Stimulated activated CD4-positive, alpha-beta T cell treated with anti-CD3 and anti-CD28 coated beads, Interleukin-4, amount 100 ng/mL, for 1 hour (primary cell): ENCODE measurements at places on chromosomes 16 and 17.

GRCh38 chr17:14712611-14713021 is 411.7 kb downstream of the HS3ST3B1 start:
- no peak for DNase-seq

- no peak for DNase-seq
These were observed 40.0 kb downstream of the LGALS9 start for GRCh38 chr17:27670791-27671590.

GRCh38 chr17:77546772-77547241 is 406.0 kb downstream of the SEC14L1 start:
- no peak for DNase-seq

- DNase-seq, result no peak
These were observed 266.4 kb downstream of the CBLN1 start for GRCh38 chr16:49015225-49015592.

DNA sequence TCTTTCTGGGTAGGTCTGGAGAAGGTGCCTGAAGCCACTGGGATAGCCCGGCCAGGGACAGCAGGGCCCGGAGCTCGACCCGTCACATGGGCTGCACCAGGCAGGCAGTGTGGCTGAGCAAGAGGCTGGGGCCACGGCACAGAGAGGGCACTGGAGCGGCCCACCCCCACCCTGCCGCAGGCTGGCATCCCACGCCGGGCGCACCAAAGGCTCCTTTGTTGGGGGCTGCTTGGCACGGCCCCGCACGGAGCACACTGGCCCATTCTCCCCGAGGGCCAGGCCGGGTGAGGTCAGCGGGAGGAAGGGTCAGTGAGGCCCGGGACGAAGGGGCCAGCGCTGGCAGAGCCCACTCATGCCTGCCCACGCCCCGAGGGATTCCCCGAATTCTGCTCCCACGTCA is 36.5 kb upstream of the PVALEF start:
- no peak for DNase-seq

- DNase-seq, result no peak
These were observed 74.9 kb downstream of the VAT1L start for GRCh38 chr16:77863250-77863649.

DNA sequence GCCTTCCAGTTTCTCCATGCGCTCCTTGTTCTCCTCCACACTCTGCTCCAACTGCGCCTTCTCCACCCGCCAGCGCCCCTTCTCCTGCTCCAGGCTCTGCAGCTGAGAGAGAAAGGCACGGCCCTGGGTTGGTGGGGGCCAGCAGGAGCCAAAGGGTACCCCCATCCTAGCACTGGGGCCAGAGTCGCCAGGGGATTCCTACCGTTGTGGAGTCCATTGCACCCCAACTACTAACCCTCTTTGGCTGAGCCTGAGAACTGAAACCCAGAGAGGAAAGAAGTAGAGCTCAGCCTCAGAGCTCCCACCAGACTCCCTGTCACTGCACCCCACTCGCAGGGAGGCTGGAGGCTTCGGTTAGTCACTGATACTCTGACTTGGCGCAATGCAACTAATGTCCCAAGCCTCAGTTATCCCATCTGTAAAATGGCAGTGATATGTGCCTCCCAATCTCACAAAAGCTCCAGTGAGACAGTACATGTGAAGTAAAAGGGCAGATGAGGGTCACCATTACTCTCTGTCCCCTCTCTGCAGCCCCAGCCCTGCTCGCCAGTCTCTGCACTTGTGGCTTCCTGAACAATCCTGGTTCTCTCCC is 6.2 kb upstream of the SAMD14 start:
- DNase-seq, result no peak

GRCh38 chr16:63200940-63201339 is 1164.7 kb upstream of the CDH8 start:
- DNase-seq, result no peak

- DNase-seq, result no peak
These were observed 6.7 kb upstream of the PHF12 start for GRCh38 chr17:28957992-28958355.

- no peak for DNase-seq
These were observed 174.3 kb downstream of the FOXL1 start for GRCh38 chr16:86752582-86753175.

DNA sequence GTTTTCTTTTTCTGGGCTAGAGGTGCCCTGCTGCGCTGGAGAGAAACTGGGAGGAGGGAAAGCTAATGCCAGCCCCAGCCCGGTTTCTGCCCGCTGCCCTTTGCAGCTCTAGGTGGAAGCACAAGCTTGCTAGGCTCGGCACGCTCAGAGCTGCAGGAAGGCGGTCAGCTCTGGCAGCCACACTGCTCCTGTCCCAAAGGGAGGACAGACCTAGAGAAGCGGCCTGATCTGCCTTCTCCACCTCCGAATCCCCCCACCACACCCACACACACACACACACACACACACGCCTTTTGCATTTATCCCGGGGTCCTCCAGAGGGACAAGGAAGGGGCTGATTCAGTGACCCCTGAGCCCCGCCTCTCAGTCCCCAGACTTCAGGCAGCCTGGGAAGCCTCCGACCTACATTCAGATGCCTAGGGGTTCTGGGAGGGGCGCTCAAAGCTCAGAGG is 418.1 kb downstream of the SOX9 start:
- no peak for DNase-seq

- DNase-seq, result no peak
These were observed 84.3 kb downstream of the TMEM132E start for GRCh38 chr17:34663714-34664113.

DNA sequence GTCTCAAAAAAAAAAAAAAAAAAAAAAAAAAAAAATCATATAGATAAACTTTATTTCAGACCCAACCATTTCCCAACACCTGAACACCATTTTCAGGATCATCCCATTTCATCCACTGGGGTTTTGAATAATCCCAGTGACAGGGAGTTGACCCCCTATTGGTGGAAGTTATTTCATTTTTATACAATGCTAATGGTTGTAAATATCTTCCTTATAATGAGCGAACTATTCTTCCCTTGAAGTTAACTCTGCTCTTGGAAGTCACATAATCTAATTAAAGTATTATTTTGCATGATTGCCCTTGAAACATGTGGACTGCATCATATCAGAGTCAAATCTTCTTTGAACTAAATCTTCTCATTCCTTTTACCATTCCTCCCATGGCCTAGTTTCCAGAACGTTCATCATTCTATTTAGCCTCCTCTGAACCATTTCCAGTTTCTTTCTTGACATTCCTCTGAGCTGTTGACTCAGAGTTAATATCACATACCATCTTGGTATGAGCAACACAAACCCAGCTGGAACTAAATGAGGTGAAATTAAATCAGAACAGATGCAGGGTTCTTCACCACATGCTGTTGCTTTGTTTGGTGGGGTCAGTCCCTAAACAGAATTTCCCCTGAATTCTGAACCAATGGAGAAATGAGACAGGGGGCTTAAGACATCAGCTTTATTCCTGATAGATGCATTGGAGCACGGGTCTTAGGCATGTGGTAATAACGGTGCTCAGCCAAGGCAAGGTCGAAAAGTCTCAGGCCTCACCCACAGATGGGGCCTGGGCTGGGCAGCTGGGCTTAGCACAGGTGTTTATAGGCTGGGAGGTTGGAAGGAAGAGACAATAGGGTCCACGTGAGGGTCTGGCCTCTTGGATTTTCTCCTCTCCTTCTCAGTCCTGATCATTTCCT is 8.9 kb downstream of the HSD17B2 start:
- DNase-seq, result no peak

DNA sequence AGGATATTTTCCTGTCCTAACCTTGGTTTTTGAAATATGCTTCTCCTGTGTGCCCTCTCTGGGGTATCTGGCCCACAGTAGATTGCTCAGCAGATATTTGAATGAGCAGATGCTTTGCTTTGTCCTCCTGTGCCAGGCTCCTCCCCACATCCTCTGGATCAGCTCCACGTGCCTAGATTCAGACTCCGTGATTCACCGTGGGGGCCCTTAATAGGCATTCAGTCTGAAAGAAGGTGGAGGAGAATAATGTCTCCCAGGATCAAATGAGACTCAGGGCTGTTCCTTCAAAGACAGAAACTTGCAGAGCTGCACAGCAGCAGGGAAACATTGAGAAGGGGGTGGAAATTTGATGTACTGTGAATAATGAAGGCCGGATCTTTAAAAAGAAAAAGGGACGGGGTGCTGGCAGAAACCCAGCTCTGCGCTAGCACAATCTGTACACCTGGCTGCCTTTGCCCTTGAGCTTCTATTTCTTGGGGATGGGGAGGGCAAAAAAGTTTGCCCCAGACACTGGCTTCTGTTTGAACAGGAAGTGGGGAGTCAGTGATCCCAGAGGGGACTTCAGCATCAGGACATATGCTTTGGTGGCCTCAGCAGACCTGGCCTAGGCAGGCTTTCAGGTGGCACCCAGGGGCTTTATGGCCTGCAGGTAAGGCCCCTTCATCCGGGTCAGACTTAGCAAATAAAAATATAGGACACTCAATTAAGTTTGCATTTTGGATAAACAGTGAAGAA is 15.9 kb upstream of the SLC12A3 start:
- DNase-seq, result no peak

GRCh38 chr17:75650874-75651273 is 16.1 kb downstream of the RECQL5 start:
- DNase-seq, result no peak
